ENCODE measurements at places on chromosomes 16 and 17.

- no peak for DNase-seq
These were observed 195.9 kb upstream of the CHMP6 start for GRCh38 chr17:80795754-80796153.

DNA sequence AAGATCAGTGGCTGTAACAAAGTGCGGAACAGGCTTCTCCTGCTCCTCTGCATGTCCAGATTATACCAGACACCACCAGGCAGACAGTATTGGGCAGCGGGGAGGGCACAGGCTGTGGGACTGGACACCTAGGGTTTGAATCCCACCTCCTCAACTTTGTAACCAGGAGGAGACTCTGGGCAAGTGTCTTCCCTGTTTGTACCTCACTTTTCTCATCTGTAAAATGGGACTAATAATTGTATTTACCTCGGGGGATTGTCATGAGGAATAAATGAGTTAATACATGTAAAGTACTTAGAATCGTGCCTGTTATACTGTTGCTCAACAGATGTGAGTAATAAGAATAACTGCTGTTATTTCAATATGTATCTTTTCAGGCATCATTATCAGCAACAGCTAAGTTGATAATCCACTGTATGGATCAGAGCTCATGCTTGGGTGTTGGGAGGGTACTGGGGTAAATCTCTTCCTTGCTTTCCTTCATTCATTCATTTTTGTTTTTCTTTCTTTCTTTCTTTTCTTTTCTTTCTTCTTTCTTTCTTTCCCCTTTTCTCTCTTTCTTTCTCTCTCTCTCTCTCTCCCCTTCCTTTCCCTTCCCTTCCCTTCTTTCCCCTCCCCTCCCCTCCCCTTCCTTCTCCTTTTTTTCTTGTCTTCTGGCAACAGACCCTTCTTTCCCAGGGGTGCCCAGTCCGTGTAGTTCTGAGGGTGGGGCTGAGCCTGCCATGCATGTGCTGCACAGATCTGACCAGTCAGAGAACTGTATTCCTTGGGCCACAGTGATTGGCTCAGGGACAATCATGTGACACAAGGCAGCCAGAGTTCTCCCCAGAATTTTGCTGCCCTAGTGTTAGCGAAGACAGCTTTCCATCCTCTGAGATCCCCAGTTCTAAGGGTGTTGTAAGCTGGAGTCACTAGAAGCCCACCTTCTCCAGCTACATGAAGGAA, 25.3 kb upstream of the BRD7 start:
- no peak for DNase-seq

- no peak for DNase-seq
These were observed 31.1 kb downstream of the SNN start for GRCh38 chr16:11699234-11699894.

DNA sequence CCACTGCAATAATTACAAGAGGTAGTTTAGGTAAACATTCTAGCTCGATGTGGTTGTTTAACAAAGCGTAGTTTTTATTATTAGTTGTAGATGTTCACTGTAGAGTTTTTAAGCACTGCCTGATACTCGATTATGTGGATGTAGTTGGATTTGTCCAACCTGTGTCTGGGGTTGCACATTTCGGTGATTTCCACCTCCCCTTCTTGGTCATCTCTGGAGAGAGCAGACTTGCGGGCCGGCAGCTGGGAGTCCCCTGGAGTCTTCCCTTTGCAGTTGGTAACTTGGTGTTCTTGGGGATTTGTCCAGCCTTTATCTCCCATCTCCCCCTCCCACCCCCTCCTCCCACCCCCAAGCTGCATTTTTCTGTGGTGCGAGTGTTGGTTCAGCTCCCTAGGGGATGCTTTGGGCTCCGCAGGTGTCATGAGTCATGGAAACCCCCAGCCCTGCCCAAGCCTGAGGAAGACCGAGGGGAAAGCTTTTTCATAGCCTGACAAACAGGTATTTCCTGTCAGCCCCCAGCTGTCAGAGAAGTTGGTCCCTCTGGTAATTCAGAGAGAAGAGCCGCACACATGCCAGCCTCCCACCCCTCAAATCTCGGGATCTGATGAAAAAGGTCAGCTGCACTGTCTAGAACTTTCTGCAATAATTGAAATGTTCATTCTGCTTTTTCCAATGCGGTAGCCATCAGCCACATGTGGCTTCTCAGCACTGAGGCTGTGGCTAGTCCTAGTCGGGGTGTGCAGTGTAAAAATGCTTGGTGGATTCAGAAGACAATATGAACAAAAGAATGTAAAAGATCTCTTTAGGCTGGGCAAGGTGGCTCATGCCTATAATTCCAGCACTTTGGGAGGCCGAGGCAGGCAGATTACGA, 50.3 kb downstream of the KSR1 start:
- no peak for DNase-seq

- no peak for DNase-seq
These were observed 599 bp downstream of the TOP3A start for GRCh38 chr17:18314059-18314730.

DNA sequence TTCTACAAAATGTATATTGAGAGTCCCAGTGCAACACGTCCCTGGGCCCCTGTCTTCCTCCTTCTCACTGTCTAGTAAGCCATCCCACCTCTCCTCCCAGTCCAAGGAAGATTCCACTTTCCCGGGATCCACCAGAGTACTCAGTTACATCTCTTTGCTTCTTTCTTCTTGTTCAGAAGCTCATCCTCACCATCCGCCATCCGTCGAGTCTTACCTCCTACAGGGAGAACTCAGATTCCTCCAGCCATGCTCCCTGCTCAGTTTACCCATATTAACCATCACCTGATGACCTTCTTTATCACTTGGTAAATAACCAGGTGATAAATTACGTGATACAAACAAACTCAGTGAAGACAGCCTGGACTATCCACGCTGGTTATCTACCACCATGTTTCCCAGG, 57.1 kb downstream of the CYTH1 start:
- no peak for DNase-seq

GRCh38 chr17:8954339-8954738, 11.2 kb downstream of the PIK3R5 start:
- DNase-seq: no peak

DNA sequence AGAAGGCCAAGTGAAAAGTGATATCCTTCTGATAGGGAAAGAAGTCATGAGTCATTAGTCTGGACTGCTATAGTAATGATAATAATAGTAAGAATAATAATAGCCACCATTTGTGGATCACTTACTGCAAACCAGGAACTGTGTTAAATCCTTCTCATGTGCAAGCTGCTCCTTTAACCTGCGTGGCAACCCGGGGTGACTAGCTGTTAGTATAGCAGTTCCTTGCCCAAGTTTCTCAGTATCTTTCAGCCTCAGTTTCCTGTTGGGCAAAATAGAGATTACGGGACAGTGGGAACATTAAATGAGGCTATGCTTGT, 129.5 kb downstream of the CDH13 start:
- no peak for DNase-seq

- DNase-seq: peak; percentile 69
These were observed 5.4 kb upstream of the ZNF213 start for GRCh38 chr16:3129137-3130131.

- DNase-seq: no peak
These were observed 515 bp downstream of the GFAP start for GRCh38 chr17:44914698-44915271.

DNA sequence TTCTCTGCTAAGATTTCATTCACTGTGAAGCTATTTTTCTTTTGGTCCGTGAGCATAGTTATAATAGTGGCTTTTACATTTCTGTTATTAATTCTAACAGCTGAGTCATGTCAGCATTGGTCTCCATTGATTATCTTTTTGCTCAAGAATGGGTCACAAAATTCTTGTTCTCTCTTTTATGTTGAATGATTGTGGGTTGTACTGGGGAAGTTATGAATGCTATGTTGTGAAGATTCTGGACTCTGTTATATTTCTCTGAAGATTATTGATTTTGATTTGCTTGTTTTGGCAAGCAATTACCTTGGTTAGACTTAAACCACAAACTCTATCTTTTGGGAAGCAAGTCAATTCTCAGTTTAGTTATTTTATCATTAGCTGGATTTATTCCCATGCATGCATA, 98.8 kb downstream of the IRX5 start:
- no peak for DNase-seq

DNA sequence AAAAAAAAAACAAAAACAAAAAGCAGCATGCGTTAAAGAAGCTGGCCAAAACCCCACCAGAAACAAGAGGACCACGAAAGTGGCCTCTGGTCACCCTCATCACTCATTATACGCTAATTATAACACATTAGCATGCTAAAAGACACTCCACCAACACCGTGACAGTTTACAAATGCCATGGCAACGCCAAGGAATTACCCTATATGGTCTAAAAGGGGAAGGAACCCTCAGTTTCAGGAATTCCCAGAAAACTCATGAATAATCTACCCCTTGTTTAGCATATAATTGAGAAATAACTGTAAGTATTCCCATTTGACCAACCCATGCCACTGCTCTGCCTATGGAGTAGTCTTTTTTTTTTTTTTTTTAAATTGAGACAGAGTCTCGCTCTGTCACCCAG, 77.6 kb downstream of the EMP2 start:
- no peak for DNase-seq

- DNase-seq: no peak
These were observed 48.1 kb downstream of the WNT3 start for GRCh38 chr17:46770439-46770817.

- DNase-seq: no peak
These were observed 73.2 kb upstream of the CDH5 start for GRCh38 chr16:66293207-66293735.

GRCh38 chr16:84598360-84598759, 19.5 kb downstream of the COTL1 start:
- no peak for DNase-seq
